ENCODE measurements at places on chromosomes 4 and X. TPM values are rescaled to one million over a fixed set of nuclear protein-coding genes. Genes with fewer than 3 reads are reported as not detected.

GRCh38 chrX:10904220-10904619, 206.9 kb upstream of the HCCS start:
- DNase-seq = no peak

Gene TMEM165
- total RNA-seq = 165 TPM

DNA sequence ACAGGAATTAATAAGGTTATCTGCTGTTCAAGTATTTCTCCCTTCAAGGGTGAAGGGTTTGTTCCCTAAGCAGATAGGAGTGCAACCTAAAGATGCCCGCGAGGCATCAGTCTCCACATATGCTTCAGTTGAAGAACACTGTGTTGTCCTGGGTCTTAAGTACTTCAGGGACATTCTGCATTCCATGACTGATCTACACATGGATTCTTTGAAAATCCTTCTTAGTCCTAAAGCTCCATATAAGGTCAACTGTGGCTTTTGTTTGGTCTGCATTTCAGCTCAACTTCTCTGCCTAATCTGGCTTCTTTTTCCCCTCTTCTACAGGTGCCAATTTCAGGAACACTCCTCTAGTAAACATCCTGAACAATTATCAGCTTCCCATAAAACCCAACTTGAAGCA, 21.8 kb upstream of the CTSO start:
- DNase-seq = no peak

GRCh38 chr4:39613093-39613656, 25.5 kb downstream of the SMIM14 start:
- peak; percentile 79 for DNase-seq

Gene KLHL4
- total RNA-seq = not detected

- DNase-seq = no peak
Measured at GRCh38 chr4:136917312-136918110, 614.8 kb downstream of the PCDH18 start.

Gene ARAP2
- 4.7 TPM for total RNA-seq

- DNase-seq = no peak
Measured at GRCh38 chr4:2087170-2087569, 28.0 kb downstream of the NAT8L start.

GRCh38 chrX:19283597-19284339, 60.0 kb upstream of the PDHA1 start:
- DNase-seq = no peak

GRCh38 chr4:80213117-80213815, 16.0 kb downstream of the PRDM8 start:
- no peak for DNase-seq

DNA sequence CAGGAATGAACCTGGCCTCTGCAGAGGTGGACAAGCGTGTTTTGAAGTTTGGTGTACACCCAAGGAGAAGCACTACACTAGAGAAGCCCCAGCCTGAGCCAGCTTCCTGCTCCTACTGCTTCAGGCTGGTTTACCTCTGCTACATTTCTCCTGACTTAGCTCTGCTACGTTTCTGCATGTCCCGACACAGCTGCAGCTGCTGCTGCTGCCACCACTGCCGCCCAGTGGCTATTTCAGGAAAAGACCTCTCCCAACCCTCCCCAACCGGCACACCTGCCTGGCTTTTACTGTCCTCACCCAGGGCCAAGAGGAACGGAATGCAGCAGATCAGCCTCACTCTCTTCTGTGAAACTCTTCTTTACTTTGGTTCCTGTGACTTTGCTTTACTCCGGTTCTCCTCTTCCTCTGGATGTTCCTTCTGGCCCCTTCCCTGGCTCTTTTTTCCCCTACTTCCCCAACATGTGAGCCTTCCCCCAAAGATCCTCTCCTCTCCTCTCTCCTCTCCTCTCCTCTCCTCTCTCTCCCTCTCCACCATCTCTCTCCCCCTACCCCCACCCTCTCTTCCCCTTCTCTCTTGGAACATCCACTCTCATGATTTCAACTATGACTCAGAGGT, 3.1 kb upstream of the P2RY4 start:
- DNase-seq = peak; percentile 80

DNA sequence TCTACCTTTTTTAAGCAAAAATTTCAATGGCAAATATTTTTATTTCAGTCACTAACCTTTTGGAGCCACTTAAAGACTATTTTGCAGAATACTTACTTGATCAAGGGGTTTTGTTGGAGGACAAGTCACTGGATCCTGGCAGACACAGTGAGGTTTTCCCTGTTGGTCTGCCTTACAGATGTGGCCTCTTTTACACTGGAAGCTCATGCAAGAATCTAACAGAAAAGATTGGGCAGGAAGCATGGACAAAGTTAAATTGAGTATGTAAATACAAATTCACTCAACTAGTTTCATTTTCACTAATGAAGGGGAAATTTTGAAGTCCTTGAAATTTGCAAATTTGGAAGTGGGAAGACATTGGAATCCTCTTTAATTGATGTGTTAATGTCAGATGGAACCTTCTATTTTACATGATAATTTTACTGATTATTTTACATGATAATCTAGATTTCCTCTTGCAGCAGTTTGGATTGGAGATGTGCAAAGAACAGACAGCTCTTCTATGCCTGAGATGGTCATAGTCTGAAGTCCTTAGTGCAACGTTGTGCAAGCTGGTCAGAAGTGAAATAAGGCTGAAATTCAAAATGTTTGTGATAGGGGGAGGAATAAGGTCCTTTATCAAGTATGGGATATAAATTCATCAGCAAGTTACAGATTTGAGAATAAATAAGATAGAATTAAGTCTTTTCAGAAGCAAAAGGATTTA, 38.4 kb downstream of the SPARCL1 start:
- no peak for DNase-seq

Gene QRFPR
- total RNA-seq = not detected

GRCh38 chr4:6926681-6927478, 17.3 kb downstream of the TBC1D14 start:
- DNase-seq = no peak

Gene BST1
- total RNA-seq = not detected

DNA sequence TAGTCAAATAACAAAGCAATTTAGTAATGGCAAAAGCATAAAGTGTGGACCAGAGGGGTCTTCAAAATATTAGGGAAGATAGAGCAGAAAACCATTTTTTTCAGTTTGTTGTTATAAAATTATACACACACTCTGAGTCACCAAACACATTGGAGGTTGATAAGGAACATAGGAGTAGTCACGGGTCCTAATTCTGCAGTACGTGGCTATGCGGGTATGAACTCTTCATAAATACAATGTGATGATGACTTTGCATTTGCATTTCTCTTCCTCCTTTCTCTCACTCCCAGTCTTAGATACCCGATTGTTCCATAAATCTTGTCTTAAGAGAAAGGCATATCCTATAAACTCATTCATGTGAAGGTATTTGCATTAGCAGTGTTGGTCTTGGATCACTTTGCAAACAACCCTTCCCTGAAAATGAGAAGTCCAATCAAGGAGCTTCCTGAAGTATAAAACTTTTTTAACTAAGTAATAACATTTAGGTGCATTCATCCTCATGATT, 223.6 kb downstream of the PALLD start:
- DNase-seq = no peak

Gene GPR50
- not detected for total RNA-seq

GRCh38 chr4:81468678-81469077, 3.0 kb downstream of the RASGEF1B start:
- no peak for DNase-seq

Gene PTCHD1
- not detected for total RNA-seq

Gene PDE5A
- total RNA-seq = 0.07 TPM

GRCh38 chr4:7254736-7255487, 62.6 kb downstream of the SORCS2 start:
- DNase-seq = peak; percentile 98

DNA sequence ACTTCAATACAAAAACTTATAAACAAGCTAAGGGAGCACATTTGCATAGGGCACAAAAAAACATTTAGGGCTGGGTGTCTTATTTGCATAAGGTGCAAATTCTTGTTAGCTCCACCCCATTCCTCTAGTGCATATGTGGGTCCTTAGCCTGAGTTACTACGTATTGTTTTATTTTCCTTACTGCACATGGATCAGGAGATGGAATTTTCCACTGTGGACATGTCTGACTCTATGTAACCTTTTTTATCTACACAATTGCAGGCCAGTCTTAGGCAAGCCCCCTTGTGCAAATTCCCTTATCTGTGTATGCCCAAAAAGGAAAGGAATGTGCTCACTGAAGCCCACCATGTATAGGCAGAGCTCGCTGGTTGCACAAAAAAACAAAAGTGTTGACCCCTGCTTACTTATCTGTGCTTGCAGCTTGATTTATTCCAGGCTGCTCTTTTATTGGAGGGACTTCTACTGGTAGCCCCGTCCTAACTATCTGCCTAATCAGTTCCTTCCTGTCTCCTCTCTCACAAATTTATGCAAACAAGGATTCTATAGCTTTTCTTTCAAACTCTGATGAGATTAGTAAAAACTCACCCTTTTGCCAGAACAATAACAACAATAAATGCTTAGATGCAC, 359.0 kb upstream of the MAGEB16 start:
- no peak for DNase-seq

DNA sequence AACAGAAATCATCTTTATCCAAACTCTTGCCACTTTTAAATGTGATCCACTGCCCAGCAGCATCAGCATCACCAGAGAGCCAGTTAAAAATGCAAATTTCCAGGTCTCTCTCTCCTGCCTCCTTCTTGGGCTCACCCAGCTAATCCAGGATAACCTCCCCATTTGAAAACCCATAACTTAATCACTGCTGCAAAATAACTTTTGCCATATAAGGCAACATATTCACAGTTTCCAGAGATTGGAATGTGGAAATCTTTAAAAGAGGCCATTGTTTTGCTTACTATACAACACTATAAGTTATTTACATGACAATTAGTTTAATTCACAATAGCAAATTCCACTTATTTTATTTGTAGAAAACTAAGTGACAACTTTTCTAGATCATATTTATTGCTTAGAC, 4.8 kb upstream of the EXOSC9 start:
- no peak for DNase-seq

GRCh38 chr4:88097301-88097700, 61.1 kb downstream of the ABCG2 start:
- DNase-seq = no peak

GRCh38 chr4:109989618-109990017, 76.9 kb downstream of the EGF start:
- DNase-seq = no peak

Gene S100P
- not detected for total RNA-seq

GRCh38 chr4:153479101-153479500, 12.9 kb downstream of the TMEM131L start:
- DNase-seq = no peak

Gene CDKL5
- total RNA-seq = 0.82 TPM

Gene HSD17B13
- not detected for total RNA-seq

DNA sequence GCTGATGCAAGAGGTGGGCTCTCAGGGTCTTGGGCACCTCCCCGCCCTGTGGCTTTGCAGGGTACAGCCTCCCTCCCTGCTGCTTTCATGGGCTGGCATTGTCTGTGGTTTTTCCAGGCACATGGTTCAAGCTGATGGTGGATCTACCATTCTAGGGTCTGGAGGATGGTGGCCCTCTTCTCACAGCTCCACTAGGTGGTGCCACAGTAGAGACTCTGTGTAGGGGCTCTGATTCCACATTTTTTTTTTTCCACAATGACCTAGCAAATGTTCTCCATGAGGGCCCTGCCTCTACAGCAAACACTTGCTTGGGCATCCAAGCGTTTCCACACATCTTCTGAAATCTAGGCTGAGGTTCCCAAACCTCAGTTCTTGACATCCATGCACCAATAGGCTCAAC, 657.9 kb upstream of the CT83 start:
- no peak for DNase-seq

DNA sequence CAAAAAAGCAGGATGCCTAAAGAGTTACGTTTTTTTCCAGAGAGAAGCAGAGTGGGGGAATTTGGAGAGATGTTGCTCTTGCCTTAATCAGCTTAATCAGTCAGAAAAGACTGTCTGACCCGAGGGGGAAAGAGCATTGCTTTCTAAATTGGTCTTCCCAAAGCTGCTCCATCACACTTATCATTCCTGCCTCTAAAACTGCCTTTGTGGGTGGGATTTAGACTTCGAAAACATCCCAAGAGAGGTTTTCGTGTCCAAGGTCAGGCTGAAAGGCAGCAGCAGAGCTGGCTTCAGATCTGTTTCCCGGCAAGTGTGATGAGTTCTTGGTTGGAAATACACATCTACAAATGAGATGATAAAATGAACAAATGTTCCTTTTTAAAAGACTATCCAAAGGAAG, 155.2 kb downstream of the SH2D1A start:
- DNase-seq = no peak

- DNase-seq = no peak
Measured at GRCh38 chr4:3719836-3720235, 46.3 kb upstream of the ADRA2C start.

DNA sequence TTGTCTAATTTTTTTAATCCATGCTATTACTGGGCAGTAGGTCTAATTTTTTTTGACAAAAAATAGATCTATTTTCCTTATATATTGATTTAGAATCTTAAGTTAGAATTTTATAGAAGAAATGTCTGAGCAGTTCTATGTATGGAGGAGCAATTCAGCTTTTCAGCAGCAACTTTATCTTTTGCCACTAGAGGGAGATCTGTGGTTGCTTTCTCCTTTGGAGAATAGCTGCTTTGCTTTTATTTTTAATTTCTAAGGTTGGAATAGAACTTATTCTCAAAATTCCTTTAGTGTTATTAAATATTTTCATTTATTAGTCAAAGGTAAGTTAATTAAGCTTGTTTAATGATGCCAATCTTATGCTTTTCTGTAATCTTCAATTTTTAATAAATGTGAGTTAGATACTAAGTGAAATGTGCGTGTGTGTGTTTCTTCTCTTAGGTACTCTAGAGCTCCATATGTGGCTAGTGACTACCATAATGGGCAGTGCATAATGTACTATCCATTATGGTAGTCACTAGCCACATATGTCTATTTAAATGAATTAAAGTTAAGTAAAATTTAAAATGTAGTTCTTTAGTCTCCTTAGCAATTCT, 29.3 kb downstream of the FAM199X start:
- peak; percentile 80 for DNase-seq

Gene CXCL5
- total RNA-seq = not detected

DNA sequence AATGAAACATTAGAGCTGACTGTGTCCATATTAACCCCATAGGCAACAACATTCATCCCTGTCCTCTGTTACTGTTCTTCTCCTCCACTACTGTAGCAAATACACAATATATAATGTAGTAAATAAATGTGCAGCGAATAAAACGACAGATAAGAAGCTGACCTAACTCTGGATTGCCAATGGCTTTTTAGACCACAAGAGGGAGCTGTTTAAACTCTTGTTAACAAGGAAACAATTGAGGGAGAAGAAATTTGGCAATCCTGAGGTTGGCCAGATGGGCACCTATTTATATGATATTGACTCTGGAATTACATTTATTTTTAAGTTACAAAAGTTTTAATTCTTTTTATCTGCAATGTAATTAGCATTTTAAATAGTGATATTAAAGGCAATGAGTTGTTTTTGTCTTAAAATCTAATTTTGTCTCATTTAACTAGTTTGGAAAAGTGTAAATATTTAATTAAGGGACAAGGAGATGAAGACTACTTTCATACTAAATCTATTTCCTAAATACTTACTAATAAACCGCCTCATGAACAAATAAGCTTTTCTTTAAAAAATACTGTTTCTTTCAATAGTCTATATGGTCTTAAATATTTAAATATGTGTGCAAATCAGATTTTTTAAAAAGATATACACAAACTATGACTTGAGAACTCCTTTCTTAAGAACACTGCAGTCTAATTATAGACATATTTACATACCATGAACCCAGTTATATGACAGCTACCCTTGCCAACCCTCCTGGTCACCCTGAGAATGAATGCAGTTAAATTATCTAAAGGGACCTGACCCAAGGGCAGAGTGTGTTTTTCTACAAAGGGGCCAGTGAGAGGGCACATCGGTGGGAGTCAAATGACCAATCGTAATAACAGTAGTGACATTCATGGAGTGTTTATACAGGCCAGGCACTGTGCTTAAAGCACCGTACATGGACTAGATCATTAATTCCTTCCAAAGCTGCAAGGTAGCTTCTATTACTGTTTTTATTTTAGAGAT, 52.9 kb upstream of the HPF1 start:
- DNase-seq = peak; percentile 76

Gene GALNTL6
- total RNA-seq = not detected
